Nephron progenitor cell (in vitro differentiated cells): ENCODE measurements at places on chromosomes 7 and 10.

- DNase-seq: no peak
Observed at GRCh38 chr10:26681076-26681475, 16.4 kb upstream of the PDSS1 start.

DNA sequence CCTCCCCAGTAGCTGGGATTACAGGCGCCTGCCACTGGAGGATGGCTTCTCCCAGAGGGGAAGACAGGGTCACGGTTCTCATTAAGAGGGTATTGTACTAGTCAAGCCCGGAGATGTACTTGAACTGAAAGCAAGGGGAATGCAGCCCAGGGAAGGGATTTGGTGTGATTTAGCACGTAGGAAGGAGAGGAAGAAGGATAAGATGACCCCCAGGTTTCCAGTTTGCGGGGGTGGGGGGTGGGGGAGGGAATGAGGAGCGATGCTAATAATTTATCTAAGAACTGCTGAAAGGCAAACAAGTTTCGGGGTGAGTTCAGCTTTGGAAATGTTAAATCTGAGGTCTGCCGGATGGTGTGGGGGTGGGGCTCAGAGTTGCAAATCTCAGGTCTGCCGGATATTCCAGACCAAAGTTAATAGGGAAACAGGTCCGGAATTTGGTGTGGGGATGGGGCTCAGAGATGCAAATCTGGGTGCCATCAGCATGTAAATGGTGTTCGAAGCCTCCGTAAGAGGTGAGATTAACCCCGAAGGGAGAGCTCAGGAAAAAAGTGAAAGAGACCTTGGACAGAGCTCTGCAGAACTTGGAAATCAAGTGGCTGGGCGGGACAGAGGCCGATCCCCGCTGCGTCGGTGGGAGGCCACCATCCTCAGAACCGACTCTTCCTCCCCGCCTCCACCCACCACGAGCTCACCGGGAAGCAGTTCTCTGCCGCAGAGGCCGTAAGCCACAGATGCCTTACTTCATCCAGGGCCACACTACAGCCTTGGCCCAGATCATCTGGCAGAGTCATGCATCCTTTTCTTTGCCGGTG is 1.6 kb upstream of the SEPHS1 start:
- peak; percentile 64 for DNase-seq

GRCh38 chr7:19811386-19811785 is 38.0 kb upstream of the TMEM196 start:
- no peak for DNase-seq

- no peak for DNase-seq
Observed at GRCh38 chr7:155532792-155533119, 13.6 kb downstream of the CNPY1 start.
